ENCODE measurements at places on chromosomes 1 and 21.
A peak's percentile ranks its signal among the peaks of the same experiment; 100 is the strongest.

DNA sequence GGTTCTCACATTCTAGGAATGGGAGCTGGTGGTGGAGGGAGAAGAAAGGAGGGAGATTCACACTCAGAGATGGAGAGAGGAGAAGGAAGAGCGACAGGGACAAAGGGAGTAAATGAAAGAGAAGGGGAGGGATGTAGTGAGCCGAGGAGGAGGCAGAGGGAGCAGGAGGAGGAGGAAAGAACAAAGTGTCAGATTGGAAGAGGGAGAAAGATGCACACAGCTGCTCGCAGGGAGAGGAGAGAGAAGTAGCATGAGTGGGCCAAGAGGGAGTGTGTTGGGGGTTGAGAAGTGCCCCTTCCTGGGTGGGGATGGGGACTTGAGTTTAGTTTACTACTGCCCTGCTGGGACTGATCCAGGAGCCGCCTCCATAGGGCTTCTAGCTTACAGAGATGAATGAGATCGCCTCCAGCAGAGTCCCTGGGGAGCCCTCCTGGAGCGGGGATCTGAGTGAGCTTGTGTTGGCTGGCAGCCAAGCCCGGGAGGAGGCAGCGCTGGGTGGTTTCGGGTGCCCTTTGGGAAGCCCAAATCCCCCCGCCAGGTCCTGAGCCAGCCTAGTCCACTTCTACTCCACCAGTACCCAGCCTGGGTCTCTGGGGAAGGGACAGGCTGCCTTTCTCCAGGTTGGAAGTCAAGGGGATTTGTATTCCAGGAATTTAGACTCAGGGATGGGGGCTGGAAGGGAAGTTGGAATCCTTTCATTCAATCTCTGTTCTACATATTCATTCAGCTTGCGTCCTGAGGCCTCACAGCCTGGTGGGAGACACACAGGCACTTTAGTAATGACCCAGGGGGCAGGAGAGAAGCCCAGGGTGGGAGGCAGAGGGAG lies 20.9 kb downstream of the PTPRU start:
- DNase-seq, result no peak

- DNase-seq, result no peak
Observed at GRCh38 chr1:220791956-220792355, 5.2 kb downstream of the MTARC1 start.

DNA sequence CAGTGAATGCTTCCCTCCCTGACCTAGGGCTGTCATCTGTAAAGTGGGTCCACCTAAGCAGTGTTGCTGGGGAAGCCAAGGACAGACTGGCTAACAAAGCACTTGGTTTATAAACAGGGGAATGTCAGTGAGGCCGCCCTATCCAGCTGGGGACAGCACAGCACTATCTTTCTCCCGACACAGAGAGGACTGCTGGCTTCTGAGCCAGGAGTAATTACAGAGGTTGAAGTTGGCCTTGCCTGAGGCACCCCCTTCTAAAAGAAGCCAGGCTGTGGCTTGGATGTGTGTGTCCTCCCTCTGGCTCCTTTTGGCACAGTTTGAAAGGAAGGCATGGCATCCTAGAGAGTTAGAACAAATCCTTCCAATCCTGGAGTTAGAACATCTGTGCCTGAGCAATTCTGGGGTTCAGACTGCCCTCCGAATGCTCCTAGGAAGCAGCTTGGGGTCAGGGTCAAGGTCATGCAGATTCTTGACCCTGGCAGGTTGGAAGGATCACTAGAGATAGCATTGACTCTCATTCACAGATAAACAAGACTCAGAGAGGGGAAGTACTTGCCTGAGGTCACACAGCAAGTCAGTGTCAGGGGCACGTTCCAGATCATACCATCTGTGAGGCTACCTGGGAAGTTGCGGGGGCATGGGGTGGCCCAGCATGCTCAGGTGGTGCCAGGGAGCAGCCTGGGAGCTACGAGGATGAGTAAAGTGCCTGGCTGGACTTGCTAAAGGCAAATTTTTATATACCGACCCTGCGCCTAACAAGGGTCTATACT lies 1.3 kb upstream of the LDLRAP1 start:
- no peak for DNase-seq

DNA sequence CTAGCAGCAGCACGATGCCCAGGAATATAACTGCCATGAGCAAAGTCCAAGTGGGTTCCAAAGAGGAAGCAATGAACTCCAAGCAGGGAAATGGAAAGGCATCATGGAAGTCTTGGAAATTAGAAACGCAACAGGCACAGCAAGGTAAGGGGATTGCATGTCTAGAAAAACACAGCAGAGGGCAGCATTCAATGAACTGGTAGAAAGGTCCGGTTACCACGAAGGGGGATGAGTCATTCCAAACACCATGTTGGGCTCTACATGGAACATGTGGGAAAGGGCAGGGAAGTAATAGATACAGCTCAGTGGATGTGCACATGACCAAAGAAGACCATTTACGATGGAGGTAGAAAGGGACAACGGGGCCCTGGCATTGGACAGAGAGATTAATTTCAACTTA lies 36.4 kb downstream of the RXRG start:
- DNase-seq, result no peak

- no peak for DNase-seq
Observed at GRCh38 chr1:223345720-223346119, 18.3 kb downstream of the SUSD4 start.

- no peak for DNase-seq
Observed at GRCh38 chr1:15151377-15151806, 2.2 kb upstream of the TMEM51 start.

DNA sequence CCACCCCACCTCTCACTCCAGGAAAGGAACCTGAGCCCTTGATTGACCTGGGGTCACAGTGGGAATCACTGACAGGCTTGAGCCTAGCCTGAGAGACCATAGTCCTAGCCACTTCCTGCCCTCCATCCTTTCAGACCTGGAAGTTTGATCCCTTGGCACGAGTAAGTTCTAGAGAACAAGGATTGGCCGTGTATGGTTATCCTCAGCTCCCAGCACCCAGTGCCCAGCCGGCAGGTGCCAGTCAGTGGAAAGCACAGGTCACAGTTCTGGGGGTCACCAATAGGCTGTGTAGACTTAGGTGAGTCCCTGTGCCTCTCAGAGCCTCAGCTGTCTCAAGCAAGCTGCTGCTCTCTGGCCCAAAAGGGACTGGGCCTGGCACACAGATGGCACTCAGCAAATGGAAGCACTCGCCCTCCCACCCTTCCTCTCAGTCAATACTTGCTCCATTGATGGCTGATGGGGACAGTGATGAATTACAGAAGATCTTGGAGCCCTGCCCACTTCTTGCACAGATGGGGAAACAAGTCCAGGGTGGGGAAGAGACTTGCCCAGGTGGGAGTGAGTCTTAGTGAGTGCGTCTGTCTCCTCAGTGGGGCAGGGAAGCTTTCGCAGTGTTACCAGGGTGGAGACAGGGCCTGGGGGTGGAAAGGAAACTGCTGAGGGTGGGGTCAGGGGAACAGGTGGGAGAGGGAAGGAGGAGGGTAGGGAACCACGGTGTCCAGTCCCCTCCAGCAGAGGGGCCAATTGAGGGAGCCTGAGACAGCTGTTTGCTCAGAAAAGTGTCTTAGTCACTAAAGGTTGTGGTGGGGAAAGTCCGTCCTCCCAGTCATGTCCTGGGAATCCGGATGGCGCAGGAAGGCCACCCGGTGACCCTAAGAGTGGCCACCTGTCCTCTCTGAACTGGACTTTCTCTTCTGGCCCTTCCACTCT lies 2.6 kb upstream of the KCNQ4 start:
- no peak for DNase-seq

- no peak for DNase-seq
Observed at GRCh38 chr1:55695151-55695550, 480.0 kb upstream of the USP24 start.

GRCh38 chr1:47696737-47697441 lies 259.0 kb downstream of the FOXD2 start:
- DNase-seq, result no peak

DNA sequence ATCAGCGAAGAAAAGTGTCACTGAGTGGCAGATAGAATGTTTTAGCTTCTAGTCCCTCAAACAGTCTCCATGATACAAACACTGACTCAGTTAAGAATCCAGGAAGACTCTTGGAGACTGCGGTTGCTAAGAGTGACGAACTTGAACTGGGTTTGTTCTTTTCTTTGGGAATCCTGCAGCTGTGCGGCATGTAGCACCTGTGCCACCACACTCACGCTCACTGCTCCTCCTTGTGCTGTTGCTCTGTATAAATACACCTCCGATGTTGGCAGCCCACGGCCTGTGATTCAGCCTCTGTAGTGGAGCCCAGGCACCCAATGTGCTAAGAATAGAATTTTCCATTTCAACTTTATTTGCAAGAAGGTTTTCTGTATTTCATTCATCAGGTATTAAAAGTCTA lies 5.5 kb upstream of the PPIE start:
- no peak for DNase-seq

GRCh38 chr21:32426592-32427051 lies 14.1 kb downstream of the EVA1C start:
- DNase-seq, result no peak

DNA sequence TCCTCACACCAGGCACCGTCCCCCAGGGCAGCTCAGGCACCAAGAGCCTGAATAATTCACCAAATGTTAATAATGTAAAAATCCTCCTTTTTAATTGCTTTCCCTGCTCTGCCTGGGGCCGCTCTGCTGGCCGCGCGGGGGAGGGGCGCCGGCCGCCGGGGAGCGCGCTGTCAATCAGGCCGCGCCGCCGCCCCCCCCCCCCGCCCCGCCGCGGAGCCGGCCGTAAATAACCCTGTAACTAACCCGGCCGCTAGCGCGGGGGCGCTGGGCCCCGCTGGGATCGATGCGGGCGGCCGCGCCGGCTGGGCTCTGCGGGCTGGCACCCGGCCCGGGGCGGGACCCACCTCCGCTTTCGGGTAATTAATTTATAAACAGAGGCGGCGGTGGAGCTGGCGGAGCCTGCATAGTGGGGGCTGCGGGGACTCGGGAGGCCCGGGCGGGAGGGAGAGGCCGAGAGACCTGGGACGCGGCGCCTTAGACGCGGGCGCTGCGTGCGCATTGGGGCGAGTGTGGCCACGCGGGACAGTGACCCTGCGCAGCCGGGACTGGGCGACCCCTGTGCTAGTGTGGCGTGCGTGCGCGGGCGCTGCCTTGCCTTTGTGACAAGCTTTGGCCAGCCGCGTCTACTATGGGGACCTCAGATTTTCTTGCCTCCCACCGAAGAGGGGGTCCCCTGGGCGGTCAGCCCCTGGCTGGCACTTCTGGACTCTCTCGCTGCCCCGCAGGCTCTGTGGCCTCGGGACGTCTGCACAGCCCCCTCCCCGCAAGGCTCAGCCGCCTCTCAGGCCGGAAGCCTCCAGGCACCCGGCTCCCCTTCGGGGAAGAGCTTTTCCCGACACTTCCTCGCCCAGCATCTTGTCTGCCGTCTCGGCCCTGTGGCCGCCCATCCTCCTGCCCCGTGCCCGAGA lies 16.6 kb downstream of the SAMD11 start:
- DNase-seq, result no peak

- peak; percentile 59 for DNase-seq
Observed at GRCh38 chr1:25642574-25643108, 26.1 kb downstream of the MAN1C1 start.

- DNase-seq, result no peak
Observed at GRCh38 chr1:27968692-27969091, 8.9 kb downstream of the XKR8 start.

DNA sequence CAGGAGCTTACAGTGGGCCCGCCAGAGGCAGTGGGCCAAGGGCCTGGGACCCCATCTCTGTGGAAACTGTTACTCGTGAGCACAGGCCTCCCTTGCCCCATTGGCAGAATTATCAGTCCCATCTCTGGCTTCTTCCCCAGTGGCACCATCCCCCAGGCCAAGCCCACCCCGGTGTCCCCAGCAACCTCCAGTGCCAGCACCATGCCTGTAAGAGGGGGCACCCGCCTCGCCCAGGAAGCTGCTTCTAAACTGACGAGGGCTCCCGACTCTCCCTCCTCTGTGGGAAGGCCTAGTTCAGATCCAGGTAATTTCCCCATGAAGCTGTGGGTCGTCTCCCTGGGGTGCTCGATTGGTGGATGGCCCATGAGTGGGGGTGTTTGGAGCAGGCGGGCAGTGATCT lies 46.8 kb downstream of the TNFRSF8 start:
- DNase-seq, result no peak

DNA sequence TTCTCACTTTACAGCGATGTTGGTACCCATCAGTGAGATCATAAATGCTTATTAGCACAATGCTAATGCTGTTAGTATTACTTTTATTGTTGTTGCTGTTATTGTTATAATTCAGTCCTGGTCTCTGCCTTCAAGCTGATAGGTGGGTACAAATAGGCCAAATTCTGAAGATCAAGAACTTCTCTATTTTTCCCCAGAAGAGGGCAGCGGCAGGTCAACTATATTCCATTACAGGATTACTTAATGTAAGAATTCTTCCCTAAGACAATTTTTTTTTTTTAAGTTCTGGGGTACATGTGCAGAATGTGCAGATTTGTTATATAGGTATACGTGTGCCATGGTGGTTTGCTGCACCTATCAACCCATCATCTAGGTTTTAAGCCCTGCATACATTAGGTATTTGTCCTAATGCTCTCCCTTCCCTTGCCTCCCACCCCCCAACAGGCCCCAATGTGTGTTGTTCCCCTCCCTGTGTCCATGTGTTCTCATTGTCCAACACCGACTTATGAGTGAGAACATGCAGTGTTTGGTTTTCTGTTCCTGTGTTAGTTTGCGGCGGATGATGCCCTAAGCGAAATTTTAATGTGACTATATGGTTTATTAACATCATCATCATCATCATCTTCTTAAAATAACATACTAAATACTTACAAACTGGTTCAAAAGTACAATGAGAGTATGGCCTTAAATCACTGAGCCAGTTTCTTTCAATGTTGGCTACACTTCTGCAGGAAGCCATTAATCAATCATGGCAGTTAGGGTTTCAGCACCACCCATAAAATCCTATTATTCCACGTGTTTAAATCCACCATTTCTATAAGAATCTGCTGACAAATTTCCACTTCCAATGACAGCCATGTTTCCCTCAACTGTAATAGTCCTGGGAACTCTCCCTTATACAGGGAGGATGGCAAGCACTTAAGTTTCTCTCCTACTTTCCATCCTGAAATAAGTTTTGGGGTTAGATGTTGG lies 19.2 kb downstream of the SLC19A2 start:
- DNase-seq, result peak; percentile 7

DNA sequence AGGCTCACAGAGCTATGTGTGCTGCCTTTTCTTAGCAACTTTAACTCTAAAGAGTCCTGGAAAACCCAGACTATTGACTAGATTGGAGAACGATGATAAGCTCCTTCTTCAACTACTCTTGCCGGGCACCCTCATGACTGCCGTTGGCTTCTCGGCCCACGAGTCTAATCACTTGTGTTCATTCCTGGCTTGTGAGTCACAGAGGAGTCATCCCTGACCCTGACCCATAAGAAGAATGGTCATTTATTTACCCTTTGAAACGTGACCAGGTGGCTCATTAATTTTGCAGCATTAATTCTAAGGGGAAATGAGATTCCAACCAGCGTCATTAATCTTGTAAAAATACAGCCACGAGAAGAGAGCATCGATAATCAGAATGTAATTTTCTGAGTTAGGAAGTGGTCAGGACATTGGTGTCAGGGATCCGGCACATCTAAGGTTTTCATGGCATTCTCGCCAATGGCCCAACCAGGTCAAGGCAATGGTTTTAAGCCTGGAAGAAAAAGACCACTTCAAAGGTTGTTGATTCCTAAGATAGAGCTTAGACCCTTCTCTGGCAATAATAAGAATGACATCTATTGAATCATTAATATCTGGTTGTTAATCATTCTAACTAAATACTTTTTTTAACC lies 183.6 kb upstream of the RUNX1 start:
- no peak for DNase-seq

All from activated CD4-positive, alpha-beta T cell treated with anti-CD3 and anti-CD28 coated beads, Interleukin-2, amount 50 U/mL, for 4 hours (primary cell).